ENCODE measurements at places on chromosomes 1 and 21.
A peak's percentile ranks its signal among the peaks of the same experiment; 100 is the strongest.

- peak; percentile 77 for DNase-seq
Measured at GRCh38 chr1:11012260-11013159, at the start of gene TARDBP. Gene TARDBP (plus strand): TSS chr1:11012654. CDS start chr1:11013728, 1,074 bp downstream.

DNA sequence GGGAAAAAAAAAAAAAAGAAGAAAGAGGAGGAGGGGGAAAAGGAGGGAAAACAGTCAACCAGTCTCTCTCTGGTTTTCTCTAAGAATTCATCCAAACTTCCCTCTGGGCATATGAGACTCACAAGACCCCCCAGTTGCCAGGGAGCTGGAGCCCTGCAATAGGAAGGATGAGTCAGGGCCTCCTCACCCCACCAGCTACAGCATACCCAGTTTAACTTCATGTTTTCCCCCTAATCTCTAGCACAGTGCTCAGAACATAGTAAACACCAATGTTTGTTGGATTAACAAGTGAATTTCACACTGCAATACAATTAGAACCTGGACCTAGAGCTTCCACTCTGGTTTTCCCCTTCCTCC, 7.8 kb downstream of the F11R start:
- DNase-seq: no peak

DNA sequence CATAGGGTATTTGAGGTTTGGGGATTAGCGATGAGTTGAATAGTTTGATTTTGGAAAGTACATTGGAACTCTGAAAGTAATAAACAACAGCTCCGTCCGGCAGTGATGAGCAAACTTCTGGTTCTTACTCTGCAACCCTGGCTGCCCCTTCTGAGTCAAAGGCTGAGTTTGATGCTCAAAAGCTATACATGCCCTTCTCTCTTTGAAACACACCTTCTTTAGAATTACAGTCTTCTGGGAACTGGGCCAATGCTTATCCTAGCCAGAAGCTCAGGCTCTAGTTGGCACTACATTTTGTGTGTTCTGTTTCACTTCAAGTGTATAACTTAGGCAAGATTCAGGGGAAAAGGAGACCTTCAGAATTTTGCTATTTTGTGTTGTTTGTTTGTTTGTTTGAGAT, 9.3 kb downstream of the AHCYL1 start:
- no peak for DNase-seq

DNA sequence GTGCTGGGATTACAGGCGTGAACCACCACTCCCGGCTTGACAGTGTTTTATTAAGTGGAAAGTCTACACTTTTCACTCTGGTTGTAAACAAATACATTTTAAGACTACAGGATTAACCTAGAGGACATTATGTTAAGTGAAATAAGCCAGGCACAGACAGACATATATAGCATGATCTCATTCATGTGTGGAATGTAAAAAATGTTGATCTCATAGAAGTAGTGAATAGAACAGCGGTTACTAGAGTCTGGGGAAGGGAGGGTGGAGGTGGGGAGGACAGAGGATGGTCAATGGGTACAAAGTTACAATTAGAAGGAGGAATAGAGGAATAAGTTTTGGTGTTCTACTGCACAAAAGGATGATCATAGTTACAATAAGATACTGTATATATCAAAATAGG, 16.9 kb downstream of the CTH start:
- no peak for DNase-seq

DNA sequence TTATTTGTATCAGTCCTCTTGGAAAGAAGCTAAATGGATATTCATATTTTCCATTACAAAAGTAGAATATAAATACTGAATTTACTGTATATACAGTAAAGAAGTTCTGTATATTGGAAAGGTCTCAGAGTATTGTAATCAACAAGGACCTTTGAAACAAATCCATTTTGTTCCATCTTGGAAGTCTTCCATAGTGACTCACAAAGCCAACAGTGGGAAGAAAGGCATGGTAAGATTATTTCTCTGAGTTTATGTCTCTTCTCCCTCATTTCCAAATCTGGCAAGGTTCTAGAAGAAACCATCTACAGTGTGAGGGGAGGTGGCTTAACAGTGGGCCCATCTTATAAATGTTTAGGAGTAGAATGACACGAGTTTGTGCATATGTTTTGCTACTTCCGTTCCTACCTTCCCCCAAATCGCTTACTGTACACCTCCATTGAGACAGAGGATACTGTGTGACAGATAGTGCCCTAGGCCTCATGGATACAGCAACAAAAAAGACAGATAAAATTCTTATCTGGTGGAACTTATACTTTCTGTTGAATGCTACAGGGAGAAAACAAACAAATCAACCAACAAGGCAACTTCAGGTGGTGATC, 22.1 kb upstream of the SSX2IP start:
- DNase-seq: no peak

DNA sequence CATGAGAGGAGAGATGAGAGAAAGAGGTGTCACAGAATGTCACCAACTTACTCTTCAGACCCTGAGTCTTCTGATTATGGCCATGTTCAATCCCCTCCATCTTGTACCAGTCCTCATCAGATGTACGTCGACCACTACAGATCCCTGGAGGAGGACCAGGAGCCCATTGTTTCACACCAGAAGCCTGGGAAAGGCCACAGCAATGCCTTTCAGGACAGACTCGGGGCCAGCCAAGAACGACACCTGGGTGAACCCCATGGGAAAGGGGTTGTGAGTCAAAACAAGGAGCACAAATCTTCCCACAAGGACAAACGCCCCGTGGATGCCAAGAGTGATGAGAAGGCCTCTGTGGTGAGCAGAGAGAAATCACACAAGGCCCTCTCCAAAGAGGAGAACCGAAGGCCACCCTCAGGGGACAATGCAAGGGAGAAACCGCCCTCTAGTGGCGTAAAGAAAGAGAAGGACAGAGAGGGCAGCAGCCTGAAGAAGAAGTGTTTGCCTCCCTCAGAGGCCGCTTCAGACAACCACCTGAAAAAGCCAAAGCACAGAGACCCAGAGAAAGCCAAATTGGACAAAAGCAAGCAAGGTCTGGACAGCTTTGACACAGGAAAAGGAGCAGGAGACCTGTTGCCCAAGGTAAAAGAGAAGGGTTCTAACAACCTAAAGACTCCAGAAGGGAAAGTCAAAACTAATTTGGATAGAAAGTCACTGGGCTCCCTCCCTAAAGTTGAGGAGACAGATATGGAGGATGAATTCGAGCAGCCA, 8.0 kb downstream of the ELOA start:
- DNase-seq: no peak

- DNase-seq: no peak
Measured at GRCh38 chr1:246969621-246970020, 37.9 kb upstream of the AHCTF1 start.

DNA sequence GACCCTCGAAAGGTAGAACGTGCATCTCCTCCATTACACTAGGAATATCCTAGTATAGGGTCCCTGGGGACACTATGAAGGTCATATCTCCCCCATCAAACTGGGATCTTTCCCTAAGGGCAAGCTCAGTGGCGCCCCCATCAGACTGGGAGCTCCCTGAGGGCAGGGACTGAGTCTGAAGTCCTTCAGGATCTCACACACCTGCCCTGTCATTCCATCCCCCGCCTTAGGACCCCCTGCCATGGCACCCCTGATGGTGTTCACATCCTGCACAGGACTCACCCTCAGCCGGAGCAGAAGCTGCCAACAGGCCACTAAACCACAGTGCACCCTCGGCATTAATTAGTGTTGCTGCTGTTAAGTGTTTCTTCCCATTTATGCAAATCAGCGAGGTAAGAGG, 50.4 kb downstream of the IGSF21 start:
- no peak for DNase-seq

DNA sequence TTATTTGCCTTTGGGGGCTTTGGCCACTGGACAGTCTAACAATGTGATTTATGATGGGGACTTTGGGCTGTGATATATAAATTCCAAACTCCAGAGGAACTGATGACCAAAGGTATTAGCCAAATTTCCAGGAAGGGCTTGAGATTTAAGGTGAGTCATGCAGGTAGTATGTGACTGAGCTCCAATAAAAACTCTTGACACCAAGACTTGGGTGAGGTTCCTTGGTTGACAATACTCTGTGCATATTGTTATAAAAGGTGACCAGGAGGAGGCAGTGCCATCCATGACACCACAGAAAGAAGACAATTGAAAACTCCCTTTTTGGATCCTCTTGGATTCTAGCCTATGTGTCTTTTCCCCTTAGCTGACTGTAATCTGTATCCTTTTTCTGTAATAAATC, 392.7 kb upstream of the LRRC7 start:
- no peak for DNase-seq

DNA sequence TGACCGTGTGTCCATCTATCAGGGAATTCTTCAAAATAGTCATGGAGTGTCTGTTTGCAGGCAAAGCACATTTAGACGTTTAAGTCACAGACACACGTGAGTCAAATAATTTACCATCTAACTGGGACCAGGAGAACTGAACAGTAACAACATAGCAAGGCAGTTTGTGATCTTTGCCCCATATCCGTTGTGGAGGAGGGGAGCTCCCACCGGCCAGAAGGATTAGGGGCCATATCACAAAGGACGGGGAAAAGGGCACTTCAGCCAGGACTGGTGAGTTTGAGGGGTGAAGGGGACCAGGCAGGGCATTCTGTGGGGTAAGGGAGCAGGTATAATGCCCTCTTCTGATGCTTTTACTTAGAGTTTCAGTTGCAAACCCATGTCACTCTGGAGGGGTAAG, 22.9 kb downstream of the ELAPOR1 start:
- no peak for DNase-seq

GRCh38 chr1:161481624-161482392, 23.4 kb upstream of the FCGR2A start:
- no peak for DNase-seq

DNA sequence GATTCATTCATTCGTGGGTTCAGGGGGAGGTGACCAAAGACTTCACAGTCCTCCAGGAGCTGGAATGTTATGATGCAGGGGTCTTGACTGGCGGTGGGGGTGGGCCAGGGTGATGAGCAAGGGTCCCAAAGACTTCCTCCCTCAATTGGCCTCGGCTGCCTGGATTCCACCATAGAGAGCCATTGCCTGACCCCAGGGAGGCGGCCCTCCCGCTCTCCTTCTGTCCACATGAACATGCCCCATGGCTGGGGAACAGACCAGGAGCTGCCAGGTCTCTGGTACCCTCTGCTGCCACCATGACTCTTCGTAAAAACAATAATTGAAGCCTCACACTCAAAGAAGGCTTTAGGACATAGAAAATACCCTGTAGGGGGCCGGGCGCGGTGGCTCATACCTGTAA, 102.5 kb upstream of the CASZ1 start:
- DNase-seq: no peak

GRCh38 chr21:43282358-43283120, 113.7 kb downstream of the CRYAA start:
- DNase-seq: no peak

DNA sequence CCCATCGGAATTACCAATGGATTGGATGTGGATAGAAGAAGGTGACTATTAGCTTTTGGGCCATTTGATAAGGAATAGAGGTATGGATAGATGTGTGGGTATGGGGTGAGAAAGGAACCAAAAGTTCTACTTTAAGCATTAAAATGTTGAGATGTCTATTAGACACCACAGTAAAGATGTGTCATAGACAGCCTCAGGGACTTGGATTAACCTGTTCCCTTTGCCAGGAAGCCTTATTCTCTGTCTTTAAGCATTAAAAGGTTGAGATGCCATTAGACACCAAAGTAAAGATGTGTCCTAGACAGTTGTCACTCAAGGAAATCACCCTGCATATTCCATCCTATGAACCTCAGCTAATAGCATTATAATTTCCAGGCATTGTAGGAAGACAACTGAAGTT, 11.0 kb upstream of the DENND1B start:
- DNase-seq: no peak

GRCh38 chr1:200471739-200472138, 61.9 kb upstream of the ZNF281 start:
- DNase-seq: no peak
